Caki2 (cell line): ENCODE measurements at places on chromosomes 1 and 21.

DNA sequence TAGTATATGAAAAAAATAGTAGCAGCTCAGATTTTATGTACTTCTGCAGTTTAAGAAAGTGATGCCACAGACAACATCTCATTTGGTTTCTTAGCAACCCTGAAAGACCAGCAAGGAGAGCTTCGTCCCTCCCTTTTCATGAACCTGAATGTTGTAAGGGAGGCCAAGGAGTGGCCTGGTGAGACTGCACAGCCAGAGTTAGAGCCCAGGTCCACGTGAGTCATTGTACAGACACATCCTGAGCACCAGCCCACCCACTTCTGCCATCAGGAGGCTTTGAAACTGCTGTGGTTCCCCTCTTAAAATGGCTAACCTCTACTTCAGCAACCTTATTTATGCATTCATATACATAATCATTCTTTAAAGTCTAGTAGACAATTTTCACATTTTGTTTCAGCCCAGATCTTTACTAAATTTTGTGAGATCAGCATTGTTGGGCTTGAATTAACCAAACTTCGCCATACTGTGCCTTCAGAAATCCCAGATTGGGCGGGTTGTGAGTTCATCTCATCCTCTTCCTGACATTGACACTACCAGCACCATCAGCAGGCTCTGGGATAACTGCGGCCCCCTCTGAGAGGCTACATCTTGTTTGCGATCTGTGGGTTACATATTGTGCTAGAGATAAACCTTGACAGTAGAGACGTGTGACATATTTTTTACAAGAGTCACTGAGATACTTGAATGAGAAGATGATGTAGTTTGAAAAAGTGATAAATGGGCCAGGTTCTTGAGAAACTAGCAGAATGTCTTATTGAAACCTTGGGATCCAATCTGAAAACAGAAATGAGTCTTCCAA is 106.7 kb downstream of the CAMTA1 start:
- DNase-seq: no peak

DNA sequence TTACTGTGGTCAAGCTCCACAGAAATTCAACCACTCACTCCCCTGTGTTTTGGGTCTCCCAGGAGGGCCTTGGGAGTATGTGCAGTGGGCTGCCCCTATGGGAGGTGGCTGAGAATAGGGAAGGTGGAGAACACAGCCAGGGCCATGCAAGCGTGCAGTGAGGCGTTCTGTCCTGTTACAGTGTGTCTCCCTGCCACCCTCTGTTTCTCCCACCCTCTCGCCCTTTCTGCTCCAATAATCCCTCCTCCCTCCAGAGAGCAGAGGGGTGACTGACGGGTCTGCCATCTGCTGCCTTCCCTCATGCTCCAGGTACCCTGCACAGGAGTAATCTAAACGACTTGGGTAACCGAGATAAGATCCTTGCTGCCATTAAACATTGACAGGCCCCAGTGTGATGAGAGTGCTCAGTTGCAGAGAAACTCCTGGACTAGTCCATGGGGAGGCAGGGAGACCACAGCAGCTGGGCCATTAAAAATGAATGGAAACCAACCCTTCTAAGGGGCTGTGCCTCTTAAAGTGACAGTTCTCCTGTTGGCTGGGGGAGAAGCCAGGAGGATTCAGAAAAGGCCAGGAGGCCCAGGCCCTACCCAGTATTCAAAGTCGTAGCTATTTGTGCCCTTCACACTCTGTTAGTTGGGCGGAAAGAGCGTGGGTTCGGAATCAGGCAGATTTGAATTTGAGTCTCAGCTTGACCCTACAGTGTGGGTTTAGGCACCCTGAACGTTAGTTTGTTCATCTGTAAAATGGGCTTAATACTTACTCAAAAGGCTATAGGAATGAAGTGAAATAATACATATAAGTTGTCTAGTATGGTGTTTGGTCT is 22.4 kb upstream of the BTG2 start:
- peak; percentile 89 for DNase-seq

DNA sequence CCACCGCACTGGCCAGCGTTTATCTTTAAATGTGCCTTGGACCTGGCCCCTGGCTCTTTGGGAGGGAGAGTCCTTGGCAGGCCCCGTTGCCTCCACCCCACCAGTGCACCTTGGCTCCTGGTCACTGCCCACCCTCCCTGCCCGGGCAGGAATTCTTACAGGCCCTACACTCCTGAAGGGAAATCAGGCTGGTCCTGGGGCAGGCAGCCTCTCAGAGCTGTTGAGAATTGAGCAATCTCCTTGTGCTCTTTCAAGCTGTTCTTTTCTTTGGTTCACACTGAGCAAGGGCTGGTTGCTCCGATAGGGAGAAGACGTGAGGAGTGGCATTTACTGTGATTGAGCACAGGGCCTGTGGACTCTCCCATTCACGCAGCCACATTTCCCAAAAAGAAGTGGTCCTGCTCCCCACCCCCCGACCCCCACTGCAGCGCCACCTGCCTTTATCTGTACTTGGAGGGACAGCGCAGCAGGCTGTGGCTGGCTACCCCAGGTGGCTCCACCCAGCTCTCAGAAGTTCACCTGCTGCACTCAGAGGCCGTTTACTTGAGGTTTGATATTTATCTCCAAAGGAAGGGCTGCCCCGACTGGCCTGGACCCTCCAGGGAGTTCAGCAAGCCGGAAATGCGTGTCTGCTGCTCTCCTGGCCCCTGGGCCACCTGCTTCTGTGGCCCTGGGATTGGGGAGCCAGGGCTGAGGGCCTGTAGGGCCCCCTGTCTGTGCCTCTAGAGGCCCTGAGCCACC is 47.8 kb downstream of the SKI start:
- DNase-seq: no peak

DNA sequence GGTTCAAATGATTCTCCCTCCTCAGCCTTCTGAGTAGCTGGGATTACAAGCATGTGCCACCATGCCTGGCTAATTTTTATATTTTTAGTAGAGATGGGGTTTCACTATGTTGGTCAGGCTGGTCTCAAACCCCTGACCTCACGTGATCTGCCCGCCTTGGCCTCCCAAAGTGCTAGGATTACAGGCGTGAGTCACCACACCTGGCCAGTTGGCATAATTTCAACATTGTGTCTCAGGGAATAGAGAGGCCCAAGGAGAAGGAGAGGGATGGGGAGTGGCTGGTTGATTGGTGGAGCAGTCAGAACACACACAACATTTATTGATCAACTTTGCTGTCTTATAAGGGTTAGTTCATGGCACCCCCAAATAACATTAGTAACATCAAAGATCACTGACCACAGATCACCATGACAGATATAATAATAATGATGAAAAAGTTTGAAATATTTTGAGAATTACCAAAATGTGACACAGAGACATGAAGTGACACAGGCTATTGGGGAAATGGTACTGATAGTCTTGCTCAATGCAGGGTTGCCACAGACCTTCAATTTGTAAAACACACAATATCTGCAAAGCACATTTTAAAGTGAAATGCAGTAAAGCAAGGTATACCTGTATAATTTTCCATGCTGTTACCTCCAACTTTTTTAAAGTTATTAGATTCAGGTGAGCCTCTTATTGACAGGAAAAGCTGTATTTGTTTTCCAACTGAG is 15.8 kb upstream of the CYB5R1 start:
- DNase-seq: no peak

DNA sequence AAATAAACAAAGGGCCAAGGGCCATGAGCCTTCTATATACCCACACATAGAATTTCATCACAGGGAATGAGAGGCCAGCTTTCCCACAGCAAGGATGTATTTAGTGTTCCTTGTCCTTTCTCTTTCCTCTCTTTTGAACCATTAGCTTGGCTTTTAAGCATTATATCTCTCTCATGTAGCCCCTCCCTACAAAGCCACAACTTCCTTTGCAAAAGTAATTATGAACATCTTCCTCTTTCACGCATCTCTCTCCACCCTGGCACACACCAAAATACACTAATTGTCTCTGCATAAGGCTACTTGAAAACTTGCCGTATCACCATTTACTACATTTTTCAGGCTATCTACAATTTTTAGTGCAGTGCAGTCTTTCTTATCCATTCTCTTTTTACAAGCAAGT is 1.9 kb upstream of the AK5 start:
- DNase-seq: no peak

GRCh38 chr1:72938408-72938807 is 656.1 kb upstream of the NEGR1 start:
- no peak for DNase-seq

GRCh38 chr1:44655609-44656008 is 18.7 kb downstream of the TMEM53 start:
- DNase-seq: no peak

DNA sequence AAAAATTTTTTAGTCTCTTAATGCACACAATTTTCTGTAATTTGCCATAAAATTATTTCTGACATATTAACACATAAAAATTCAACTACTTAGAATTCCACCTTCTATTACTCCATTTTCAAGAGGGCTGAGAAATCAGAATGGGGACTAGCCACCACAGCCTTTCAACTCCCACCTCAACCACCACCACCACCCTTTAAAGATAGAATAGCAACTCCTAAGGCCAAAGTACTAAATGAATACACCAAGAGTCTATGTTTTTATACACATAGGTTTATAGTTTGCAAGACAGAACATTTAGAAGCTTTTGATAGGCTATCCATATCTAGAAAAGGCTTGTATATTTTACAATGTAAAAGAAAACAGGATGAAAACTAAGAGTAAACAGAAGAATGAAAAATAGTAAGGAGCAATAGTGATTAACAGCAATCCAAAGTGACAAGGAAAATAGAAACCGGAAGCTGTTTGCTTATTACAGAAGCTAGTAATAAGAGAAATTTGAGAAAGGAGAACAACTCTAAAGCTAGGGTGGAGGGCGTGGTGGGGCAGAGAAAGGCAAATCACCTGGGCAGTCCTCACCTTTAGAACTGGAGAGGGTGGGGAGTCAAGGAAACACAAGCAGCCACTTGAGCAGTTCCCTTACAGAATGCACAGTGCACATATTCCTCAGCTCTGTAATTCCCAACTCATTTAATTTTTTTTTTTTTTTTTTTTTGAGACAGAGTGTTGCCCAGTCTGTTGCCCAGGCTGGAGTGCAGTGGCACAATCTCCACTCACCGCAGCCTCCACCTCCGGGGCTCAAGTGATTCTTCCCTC is 27.7 kb downstream of the EPS15 start:
- DNase-seq: no peak

DNA sequence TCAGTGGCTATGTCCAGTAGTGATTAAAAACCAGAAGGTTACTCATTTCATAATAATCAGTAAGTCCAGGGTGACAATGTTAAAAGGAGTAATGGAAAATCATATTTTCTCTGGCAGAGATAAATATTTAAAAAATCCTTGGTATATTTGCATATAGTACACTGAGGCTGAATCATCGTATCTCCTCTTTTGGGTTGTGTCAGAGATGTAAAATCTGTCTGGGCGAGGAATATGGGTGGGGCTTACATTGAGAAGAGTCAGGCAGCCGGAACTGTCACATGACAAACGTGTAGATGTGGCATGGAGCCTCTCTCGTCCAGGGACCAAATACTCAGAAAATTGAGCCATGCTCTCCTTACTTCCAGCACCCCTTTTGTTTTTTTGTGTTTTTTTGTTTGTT is 120.9 kb downstream of the FMN2 start:
- DNase-seq: no peak

GRCh38 chr1:94236013-94236491 is 1.3 kb downstream of the ARHGAP29 start:
- peak; percentile 33 for DNase-seq

DNA sequence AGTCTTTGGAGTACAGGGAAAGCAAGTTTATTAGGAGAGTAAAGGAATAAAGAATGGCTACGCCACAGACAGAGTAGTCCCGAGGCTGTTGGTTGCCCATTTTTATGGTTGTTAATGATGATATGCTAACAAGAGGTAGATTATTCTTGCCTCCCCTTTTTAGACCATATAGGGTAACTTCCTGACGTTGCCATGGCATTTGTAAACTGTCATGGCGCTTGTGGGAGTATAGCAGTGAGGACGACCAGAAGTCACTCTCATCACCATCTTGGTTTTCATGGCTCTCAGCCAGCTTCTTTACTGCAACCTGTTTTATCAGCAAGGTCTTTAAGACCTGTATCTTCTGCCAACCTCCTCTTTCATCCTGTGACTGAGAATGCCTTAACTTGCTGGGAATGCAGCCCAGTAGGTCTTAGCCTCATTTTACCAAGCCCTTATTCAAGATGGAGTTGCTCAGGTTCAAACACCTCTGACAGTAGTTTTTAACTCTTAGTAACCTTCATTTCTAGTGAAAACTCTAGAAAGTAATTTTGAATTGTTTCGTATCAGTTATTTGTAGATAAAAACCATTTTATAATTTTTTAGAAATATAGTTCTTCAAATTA is 26.2 kb downstream of the TCP10L start:
- DNase-seq: no peak

DNA sequence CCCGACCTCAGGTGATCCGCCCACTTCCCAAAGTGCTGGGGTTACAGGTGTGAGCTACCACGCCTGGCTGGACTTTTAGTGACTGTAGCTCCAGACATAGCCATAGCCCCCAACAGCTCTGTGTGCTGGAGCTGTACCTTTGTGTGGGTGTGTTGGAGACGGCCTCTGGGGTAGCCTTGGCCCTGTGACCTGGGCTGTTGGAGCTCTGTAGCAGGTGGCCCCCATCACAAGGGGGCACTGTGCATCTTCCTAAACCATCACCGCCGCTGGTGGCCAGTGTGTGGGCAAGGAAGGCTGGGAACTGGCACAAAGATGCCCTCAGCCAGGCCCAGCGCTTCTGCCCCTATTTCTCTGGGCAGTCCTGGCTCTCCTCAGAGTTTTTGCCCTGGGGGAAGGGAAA is 38.4 kb upstream of the FOXO6 start:
- DNase-seq: no peak

- DNase-seq: peak; percentile 43
Measured at GRCh38 chr1:27071049-27071416, 58.4 kb upstream of the TENT5B start.

GRCh38 chr21:41307219-41307618 is 9.4 kb upstream of the FAM3B start:
- DNase-seq: no peak

DNA sequence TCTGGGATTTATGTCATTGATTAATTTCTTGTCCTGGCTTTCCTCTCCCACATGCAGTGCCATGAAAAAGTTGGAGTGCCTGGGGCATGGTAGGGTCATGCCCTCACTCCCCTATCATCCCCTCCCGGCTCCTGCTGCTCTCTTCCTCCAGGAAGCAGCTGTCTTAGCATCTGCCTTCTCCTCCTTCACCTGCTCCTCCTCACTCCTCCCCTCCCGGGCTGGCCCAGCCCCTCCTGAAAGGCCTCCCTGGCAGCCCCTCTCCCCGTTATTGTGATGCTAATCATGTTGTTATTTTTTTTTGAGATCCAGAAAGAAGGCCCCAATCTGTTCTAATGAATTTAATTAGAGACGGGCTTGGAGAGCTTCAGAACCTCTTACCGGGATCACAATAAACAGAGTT is 36.3 kb upstream of the NFASC start:
- DNase-seq: no peak

DNA sequence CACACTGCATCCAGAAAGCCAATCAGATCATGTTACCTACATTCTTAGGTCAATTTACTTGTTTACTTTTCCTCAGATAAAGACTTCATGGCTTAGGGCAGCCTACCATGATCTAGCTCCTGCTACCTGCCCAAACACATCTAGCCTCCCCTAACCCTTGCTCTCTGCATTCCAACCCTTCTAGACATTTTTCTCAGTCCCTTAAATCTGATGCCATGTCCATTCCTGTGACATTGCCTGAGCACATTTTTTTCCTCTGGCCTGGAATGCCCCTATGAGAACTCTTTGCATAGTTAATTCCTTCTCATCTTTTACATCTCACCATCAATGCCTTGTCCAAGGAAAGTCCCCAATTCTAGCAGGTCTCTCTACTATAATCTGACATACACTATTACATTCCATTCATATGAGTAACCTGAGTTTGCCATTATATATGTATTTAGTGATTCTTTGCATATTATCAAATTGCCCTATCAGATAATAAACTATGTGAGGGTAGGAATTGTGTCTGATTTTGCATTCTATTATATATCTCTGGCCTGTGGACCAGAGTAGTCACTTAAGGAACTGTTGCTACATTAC is 166.9 kb downstream of the COL11A1 start:
- DNase-seq: peak; percentile 0
